Central memory CD8-positive, alpha-beta T cell (primary cell): ENCODE measurements at places on chromosomes 7 and 10.

GRCh38 chr10:77533146-77533886 lies 104.3 kb downstream of the KCNMA1 start:
- no peak for DNase-seq

GRCh38 chr10:113415246-113415645 lies 137.6 kb upstream of the HABP2 start:
- no peak for DNase-seq

GRCh38 chr10:101941871-101942270 lies 98.3 kb upstream of the KCNIP2 start:
- no peak for DNase-seq

DNA sequence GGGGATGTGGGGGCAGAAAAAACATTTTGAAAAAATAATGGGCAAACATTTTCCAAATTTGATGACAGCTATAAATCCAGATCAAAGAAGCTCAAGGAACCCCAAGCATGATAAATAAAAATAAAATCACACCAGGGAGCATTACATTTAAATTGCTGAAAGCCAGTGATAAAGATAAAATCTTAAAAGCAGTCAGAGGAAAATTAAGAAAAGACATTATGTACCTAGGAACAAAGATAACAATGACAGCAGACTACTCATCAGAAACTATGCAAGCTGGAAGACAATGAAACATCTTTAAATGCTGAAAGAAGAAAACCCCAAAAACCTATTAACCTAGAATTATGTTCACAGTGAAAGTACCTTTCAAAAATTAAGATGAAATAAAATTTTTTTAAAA lies 23.3 kb downstream of the NEUROG3 start:
- DNase-seq, result no peak

- DNase-seq, result no peak
Observed at GRCh38 chr7:1457059-1457948, 2.0 kb downstream of the MICALL2 start.

DNA sequence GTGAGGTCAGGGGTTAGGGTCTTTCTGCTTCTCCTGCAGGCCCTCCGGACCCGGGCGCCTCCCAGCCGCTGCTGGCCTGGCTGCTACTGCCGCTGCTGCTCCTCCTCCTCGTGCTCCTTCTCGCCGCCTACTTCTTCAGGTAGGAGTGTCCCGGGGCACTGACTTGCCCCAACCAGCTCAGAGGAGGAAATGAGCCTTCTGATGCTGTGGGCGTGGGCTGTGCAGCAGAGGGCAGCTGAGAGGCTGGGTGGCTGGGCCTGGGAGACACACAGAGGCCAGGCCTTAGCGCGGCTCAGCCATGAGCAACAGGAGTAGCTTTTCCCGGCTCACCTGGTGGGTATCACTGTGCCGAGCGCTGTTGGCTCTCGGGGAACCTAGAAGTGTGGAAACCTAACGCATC lies 78.9 kb downstream of the MKI67 start:
- DNase-seq, result peak; percentile 67

DNA sequence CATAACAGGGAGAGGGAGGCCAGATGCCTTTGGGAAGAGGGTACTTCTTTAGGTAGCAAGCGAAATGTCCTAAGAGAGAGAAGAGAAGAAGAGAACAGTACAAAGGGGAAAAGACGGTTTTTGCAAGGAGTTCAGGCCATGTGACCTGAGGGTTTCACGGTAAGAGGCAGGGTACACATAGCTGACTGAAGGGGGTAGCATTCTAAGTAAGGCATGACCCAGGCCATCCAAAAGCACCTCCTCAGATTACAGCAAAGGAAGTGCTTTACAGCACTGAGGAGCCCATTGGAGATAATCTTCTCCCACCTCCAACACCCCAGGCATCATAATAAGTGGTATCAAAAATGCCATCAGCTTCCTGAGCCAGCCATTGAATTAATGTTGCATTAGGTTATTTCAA lies 258.2 kb upstream of the NPY start:
- no peak for DNase-seq

- no peak for DNase-seq
Observed at GRCh38 chr10:13668126-13668525, 81.4 kb downstream of the PRPF18 start.

GRCh38 chr10:27446091-27446918 lies 57.8 kb upstream of the RAB18 start:
- no peak for DNase-seq

GRCh38 chr10:86940677-86941076 lies 16.7 kb downstream of the MMRN2 start:
- DNase-seq, result no peak

DNA sequence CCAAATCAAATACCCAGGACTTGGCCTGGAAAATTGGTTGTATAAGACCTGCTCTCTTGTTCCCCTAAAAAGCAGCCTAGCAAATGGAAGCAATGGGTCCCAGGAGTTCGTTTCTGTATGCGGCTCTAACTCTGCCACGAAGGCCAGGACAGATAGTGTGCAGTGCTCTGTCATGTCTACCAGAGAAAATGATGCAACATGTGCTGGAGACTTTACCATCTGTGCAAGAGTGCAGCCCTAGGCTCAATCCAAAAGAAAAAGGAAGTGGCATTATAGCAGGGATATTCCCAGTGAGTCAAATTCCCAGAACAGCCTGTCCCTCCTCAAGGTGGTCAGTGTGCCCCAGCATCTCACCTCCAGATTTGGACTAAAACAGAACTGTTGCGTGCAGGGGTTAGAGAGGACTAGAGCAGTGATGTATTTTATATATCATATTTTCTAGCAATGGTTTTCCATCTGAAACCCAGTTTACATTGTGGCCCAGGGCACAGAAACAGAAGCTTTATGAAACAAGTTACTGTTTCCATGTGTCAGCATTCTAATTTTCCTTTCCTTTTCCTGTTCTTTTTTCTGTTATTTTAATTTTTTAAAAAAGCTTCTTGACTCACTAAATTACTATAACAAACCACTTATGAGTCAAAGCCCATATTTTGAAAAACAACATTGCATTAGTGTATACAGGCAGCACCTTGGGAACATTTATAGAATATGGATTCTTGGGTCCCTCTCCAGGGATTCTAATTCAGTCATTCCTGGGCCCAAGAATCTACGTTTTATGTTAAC lies 311.2 kb downstream of the RNLS start:
- no peak for DNase-seq

DNA sequence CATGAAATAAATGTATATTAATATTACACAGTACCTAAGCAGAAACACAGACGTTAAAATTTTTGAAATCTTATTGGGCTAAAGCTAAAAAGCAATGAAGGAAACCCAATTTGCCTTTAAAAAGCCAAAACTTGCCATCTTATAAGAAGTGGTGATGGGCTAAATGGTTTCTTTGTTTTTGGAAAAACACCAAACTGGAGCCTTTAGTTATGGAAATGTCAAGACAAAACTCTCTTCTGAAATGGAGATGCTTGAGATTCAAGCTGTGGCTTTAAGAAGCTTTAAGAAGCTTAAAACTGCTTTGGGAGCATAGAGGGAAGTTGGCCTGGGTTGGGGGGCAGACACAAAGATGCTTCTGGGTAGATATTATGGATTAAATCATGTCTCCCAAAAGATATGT lies 277.0 kb downstream of the GFRA1 start:
- no peak for DNase-seq
